Hippocampal formation (tissue), 2 donors: ENCODE measurements at places on chromosomes 2 and 18.

DNA sequence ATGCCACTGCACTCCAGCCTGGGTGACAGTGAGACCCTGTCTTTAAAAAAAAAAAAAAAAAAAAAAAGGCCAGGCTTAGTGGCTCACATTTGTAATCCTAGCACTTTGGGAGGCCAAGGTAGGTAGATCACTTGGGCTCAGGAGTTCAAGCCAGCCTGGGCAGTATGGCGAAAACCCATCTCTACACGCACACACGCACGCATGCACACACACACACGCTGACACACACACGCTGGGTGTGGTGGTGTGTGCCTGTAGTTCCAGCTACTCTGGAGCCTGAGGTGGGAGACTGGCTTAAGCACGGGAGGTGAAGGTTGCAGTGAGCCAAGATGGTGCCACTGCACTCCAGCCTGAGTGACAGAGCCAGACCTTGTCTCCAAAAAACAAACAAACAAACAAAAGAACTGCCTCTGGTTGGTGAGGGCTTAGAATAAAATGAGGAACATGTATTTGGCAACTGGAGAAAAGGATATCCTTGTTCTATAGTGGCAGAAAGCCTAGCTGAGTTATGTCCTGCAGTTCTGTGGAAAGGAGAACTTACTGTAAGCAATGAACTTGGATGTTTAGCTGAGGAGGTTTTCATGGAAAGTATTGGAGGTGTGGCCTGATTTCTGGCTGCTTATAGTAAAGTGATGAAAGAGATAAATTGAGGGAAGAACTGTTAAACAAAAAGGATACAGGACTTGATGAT, 34.0 kb downstream of the HAT1 start:
- DNase-seq: no peak

- DNase-seq: no peak
Observed at GRCh38 chr18:32958746-32959145, 185.9 kb upstream of the KLHL14 start.

DNA sequence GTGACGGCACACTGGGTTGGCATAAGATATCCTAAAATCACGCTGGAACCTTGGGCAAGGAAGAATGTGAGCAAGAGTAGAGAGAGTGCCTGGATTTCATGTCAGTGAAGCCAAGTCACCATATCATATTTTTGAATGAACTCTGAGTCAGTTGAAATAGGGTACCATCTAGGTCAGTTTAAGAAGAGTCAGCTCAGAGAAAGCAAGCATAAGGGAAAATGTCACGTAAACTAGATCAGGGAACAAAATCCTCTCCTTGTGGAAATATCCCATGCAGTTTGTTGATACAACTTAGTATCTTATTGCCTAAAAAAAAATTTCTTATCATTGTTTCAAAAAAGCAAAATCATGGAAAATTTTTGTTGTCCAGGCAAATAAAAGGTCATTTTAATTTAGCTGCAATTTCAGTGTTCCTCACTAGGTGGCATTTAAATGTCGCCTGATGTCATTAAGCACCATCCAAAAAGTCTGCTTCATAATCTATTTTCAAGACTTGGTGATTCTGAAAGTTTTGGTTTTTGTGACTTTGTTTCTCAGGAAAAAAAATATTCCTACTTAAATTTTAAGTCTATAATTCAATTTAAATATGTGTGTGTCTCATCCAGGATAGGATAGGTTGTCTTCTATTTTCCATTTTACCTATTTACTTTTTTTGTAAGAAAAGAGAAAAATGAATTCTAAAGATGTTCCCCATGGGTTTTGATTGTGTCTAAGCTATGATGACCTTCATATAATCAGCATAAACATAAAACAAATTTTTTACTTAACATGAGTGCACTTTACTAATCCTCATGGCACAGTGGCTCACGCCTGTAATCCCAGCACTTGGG, 19.6 kb downstream of the RSAD2 start:
- DNase-seq: no peak

- DNase-seq: no peak
Observed at GRCh38 chr2:22281033-22281432, 1103.9 kb upstream of the KLHL29 start.

DNA sequence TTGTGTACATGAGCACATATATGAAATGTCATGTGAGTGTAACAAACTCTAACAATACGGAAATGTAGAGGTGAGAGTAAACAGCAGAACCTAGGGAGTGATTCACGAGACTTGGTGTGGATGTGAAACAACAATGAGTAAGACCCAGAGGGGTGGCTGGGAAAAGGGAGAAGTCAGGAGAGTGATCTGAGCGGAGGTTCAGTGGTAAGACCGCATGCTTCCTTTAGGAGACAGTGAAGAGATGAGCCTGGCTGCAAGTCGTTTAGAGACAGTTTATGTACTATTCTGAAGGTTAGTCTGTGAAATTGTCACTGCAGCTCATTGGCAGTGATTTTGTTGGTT, 150.6 kb downstream of the PRPF40A start:
- no peak for DNase-seq
